ENCODE measurements at places on chromosomes 1 and 21.

DNA sequence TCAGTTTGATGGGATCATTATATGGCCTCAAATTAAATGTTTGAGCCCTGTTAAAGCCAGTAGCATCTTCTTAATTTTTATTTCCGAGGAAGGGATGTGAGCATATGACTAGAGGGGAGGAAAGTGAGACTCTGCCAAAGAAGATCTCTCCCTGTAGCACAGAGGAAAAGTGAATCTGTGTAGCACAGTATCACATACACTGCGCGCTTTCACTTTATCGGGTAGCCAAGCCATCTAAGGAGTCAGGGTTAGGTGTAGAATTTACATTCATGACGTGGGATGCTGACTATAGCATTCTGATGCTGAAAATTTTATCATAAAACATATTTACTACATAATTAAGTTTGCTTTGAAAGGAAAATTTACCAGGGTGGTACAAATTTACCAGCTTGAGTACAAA is 24.0 kb downstream of the LRRC8D start:
- peak overlapping the region; percentile 84 for H3K4me3 ChIP-seq
- DNase-seq, result no peak
- no peaks in the 10 kb centered on the region for H3K27me3 ChIP-seq
- H3K4me1 ChIP-seq, result peaks cover 51% of the 10 kb centered on the region

DNA sequence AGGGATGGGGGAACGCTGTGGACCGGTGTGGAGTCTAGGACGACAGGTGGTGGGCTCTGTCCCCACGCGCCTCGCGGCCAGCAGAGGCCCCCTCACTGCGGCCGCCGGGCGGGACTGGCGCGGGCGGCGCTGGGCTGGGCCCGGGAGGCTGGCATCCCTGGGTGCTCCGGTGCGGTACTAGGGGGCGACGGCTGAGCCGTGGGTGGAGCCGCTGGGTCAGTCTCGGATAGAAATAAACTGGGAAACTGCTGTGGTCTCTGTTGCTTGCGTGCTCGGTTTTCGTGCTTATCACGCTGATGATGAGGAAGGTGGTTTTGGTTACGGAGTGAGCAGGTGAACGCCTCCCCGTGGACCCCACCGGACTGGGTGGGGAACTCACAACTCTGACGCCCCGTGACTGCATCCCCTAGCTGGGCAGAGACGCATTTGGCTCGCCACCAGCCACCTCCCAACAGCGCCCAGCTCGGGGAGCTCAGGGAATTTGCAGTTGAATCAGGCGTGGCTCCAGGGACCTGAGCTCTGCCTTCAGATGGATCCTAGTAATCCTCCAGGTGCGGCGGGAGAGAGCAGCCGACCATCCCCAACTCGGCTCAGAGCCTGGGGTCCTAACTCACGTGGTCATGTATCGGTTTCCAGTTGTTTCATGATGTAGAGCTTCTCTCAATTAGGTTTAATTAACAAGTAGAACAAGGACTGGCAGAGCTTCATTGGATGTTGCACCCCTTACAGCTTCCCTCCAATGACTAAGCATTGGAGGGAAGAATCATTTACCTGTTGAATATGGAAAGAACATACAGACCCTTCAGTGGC is 32.1 kb downstream of the HSD17B7 start:
- no peak overlapping the region for H3K4me3 ChIP-seq
- no peak for DNase-seq
- no peaks in the 10 kb centered on the region for H3K36me3 ChIP-seq
- no peak overlapping the region for H3K27ac ChIP-seq
- H3K27me3 ChIP-seq, result peaks cover 23% of the 10 kb centered on the region
- H3K4me1 ChIP-seq, result peaks cover 4% of the 10 kb centered on the region

- no peak overlapping the region for H3K27ac ChIP-seq
- no peak for DNase-seq
- peaks cover 2% of the 10 kb centered on the region for H3K27me3 ChIP-seq
- no peaks in the 10 kb centered on the region for H3K4me1 ChIP-seq
- H3K36me3 ChIP-seq, result no peaks in the 10 kb centered on the region
These were observed 37.6 kb upstream of the KIRREL1 start for GRCh38 chr1:157955857-157956256.

DNA sequence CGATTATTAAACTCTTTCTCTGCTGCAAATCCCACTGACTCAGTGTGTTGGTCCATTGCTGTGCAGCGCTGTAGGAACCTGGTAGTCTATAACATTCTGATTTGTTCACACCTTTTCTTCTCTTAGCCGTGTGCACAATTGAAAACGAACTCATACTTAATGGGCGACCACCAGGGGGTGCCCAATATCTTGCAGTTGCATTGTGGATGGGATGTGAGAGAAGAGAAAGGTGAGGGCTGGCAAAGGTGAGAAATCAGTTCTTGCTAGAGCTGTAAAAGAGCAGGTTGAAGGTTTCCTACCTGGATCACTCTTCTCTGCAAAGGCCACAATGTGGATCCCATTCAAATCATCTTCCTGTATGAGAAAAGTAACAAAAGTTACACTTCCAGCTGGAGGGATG is 51.0 kb downstream of the CASQ2 start:
- H3K4me3 ChIP-seq, result no peak overlapping the region
- H3K27me3 ChIP-seq, result no peaks in the 10 kb centered on the region
- no peaks in the 10 kb centered on the region for H3K36me3 ChIP-seq
- no peak overlapping the region for H3K27ac ChIP-seq
- H3K4me1 ChIP-seq, result peaks cover 10% of the 10 kb centered on the region
- DNase-seq, result peak; percentile 44

GRCh38 chr1:221454096-221454495 is 287.8 kb downstream of the DUSP10 start:
- no peaks in the 10 kb centered on the region for H3K27me3 ChIP-seq
- no peak for DNase-seq

- H3K27me3 ChIP-seq, result no peaks in the 10 kb centered on the region
- no peak overlapping the region for H3K27ac ChIP-seq
- H3K36me3 ChIP-seq, result no peaks in the 10 kb centered on the region
These were observed 140.6 kb upstream of the GRIK3 start for GRCh38 chr1:37174876-37175275.

- H3K27ac ChIP-seq, result no peak overlapping the region
- no peak for DNase-seq
- H3K36me3 ChIP-seq, result no peaks in the 10 kb centered on the region
- no peaks in the 10 kb centered on the region for H3K27me3 ChIP-seq
- no peaks in the 10 kb centered on the region for H3K4me1 ChIP-seq
These were observed 90.2 kb downstream of the ESRRG start for GRCh38 chr1:216632980-216633379.

DNA sequence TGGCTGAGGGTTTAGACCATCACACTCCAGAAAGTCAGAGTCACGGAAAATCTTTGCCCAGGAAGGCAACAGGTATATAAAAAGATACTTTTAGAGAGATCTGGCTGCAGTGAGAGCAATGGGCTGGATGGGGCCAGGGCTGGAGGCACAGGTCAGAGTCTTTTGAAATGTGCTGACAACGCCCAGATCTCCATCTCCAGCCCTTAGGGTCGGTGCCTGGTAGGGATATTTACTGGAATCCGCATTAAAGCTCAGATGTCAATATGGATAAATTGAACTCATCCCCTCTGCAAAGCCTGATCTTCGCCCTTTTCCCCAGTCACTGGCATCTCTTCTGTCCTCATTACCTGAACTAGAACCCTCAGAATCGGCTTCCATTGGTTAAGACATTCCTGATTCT is 82.2 kb downstream of the BCAR3 start:
- H3K27me3 ChIP-seq, result no peaks in the 10 kb centered on the region
- DNase-seq, result no peak
- H3K4me3 ChIP-seq, result no peak overlapping the region
- peaks cover 17% of the 10 kb centered on the region for H3K4me1 ChIP-seq
